ENCODE measurements at places on chromosomes 1 and 21.

- no peak for DNase-seq
Measured at GRCh38 chr1:212167098-212167497, 118.1 kb upstream of the PPP2R5A start.

DNA sequence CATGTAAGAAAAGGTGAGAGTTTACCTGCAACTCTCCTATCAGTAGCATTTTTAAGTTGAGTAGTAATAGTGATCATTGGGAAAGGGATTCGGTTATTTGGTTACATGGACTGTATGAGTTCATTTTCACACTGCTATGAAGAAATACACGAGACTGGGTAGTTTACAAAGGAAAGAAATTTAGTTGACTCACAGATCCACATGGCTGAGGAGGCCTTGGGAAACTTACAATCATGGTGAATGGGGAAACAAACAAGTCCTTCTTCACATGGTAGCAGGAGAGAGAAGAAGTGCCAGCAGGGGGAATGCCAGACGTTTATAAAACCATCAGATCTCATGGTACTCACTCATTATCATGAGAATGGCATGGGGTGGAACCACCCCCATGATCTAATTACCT, 59.3 kb upstream of the FBXO28 start:
- DNase-seq = no peak

GRCh38 chr21:26684889-26685288, 111.8 kb upstream of the CYYR1 start:
- DNase-seq = no peak

DNA sequence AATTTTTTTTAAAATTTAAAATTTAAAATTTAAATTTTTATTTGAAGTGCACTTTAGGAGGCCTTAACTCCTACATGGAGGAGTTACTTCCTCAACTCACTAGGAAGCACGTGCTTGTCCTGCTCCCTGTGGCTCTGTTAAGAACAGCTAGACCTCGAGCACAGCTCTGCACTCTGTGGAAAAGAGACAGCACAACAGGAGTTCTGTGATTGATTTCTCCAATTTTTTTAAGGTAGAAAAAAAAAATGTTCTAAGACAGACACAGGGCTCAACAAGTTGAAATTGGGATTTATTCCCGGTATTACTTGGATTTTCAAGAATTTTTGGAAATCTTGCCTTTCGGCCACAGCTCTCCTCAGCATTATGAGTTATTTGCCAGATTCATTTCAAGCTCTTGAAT, 356.6 kb upstream of the LYPLAL1 start:
- no peak for DNase-seq

DNA sequence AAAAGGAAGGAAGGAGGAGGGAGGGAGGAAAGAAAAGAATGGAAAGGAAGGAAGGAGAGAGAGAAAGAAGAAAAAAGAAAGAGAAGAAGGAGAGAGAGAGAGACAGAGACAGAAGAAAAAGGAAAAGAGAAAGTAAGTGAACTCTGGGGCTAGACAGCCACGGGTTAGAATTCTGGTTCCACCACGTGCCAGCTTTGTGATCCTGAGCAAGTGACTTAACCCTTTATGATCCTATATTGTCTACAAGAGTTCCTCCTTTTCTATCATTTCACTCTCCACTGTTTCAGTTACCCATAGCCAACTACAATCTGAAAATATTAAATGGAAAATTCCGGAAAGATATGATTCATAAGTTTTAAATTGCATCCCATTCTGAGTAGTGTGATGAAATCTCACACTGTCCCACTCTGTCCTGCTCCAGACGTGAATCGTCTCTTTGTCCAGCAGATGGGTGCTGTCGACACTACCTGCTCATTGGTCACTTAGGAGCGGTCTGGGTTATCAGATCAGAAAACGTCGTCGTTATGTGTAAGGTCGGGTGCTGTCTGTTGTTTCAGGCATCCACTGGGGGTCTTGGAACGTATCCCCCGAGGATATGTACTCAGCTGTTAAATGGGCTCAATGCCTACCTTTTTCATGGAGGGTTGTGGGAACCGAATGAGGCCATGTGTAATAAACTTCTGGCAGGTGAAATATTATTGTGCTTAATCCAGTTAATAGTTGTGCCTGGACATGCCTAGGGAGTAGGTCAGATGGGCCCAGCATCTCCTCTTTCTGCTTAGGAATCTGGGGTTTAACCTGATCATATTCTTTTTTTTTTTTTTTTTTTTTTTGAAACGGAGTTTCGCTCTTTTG, 19.1 kb downstream of the TMEM51 start:
- DNase-seq = no peak
